GM23338 (cell line): ENCODE measurements at places on chromosomes 7 and 10.

GRCh38 chr7:30143748-30144251, 9.0 kb downstream of the MTURN start:
- no peak for DNase-seq

DNA sequence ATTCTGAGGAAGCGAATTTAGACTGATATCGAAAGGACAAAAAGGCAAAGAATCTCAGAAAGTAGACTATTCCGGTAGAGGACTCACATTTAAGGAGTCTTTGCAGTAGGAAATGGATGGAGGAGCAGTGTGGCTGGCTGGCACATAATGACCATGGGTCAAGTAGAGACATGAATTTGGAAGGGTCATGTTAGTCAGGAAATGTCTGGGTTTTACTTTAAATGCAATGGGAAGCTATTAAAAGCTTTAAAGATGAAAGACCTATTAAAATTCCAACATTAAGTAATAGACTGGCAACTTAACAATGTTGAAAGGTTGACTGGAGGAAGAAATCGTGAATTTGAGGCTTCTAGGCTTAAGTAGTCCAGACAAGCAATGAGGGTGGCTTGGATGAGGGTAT, 90.0 kb upstream of the SEMA3C start:
- no peak for DNase-seq

DNA sequence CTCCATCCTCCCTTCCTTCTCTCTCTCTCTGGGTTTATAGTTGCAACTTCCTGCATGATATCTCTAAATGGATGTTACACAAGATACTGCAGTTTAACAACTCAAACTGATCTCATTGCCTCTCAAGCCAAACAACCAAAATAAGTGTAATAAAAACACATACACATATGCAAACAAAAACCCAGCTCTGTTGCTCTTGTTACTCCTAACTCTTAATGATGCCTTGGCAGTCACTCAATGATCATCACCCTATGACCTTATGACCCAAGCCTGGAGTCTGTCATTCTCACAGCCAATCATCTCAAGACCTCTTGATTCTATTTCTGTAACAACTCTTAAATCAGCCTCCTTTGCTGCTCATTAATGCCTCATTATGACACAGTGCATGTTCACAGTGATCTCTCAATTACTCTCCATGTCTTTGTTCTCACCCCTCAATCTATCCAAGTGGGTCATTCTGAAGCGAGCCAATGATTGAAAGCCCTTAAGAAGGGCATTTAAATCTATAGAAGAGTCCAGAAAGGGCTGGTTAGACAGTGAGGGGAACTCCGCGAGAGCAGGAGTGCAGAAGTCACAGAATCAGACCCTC, 210.9 kb downstream of the INHBA start:
- no peak for DNase-seq

DNA sequence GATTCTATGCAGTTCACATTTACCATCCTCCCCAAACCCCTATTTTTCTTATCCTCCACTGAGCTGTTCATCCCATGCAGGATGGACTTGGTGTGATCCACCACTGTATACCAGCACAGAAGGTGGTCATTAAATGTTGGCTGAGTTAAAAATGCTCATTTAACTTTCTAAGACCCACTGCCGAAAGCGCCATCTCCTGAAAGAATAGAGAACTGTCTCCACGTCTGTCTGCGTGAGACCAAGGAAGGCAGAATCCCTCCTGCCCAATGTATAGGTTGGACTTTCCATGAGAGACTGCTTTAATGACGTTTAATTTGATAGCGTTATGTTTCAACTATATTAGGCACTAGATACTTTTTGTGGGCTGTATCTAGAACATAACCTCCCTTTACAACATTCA, 124.3 kb downstream of the GPAM start:
- DNase-seq, result peak; percentile 54

- no peak for DNase-seq
These were observed 202.7 kb downstream of the FAM107B start for GRCh38 chr10:14571866-14572507.

DNA sequence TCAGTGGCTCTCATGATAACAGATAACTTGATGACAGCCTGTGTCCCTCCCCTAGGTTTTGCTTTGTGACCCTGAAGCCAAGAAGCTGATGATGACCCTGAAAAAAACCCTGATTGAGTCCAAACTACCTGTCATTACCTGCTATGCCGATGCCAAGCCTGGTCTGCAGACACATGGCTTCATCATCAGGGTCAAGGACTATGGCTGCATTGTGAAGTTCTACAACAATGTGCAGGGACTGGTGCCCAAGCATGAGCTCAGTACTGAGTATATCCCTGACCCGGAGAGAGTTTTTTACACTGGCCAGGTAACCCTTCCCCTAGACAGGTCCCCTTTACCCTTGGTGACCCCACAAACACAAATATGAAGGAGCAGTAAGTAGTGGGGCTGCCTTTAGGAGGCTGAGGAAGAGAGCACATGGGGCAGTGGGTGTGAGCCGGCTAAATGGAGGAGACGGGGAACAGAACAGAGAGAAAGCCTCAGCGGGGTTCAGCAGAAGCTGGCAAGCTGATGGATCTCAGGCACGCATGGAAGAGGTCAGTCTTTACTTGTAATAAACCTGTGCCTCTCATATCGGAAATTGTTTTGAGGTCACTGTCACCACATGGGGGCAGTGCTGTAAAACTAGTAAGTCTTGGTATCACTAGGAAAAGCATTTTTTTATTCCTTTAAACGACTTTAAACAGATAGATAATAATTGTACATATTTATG, 20.2 kb downstream of the PDCD11 start:
- DNase-seq, result peak; percentile 62

DNA sequence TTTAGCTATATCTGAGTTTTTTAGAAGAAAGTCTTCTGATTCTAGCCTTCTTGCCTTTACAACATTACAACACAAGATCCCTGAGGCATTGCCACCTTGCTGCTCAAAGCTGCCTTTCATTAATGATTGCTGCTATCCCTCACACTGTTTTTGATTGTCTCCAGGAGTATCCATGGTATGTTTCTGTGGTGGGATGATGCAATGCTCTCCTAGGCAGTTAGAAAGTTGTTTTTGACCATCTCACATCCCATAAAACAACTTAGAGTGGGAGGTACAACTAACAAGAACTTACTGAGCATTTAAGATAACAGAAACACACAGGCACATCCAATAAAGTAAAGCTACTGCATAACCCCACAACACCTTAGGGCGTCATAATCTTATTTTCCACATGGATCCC, 1156.0 kb upstream of the LRRTM3 start:
- DNase-seq, result no peak

DNA sequence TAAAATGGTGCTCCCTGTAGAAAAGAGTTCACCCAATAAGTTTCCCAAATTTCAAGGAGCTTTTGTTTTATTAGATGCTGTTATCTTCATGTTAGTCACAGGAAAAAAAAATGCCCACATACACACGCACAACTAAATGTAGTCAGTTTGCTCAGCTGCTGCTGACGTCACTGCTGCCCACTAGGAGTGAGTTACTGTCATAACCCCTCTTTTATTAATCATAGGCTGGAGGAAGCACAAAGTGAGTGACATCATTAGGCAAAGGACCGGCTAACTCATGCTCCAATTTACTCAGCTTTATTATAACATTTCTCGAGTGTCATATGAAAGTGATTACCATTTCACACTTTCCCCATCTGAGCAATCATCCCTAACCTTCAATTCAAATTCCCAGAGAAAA, 6.7 kb upstream of the INHBA start:
- no peak for DNase-seq

DNA sequence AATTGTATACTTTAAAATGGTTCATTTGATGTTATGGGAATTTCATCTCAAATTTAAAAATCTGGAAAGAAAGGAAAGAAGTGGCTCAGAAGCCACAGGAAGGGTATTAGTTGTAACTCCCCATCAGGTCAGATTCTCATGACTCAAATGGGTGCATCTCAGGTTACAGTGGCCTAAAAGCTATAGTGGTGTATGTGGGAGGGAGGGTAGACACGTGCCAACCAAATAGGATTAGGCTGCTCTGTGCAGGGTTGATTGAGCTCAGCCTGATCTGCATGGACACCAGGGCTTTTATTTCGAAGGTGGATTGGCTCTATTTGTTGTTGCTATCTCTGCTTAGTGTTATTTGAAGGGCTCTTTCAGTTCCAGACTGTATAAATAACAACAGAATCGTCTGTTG, 121.5 kb upstream of the PRR15 start:
- peak; percentile 68 for DNase-seq

GRCh38 chr10:80661526-80661925, 123.8 kb downstream of the SH2D4B start:
- DNase-seq, result no peak

- no peak for DNase-seq
These were observed 8.9 kb downstream of the CALY start for GRCh38 chr10:133327651-133328357.

GRCh38 chr7:95986178-95986764, 213.9 kb downstream of the DYNC1I1 start:
- no peak for DNase-seq

DNA sequence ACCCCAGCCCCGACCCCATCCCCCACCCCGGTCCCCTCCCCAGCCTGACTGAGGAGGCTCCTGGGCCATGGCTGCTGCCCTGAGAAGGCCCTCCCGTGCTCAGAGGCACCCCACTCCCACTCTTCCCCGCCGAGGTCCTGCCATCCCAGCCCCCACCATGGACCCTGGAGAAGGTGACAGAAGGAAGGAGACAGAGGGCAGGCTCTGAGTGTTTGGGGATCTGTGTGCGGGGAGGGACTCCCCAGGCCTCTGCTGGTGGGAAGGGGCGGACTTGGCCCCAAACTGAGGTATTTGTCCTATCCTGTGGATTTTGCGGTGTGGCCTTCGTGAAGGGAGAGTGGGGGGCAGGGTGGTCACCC, 53.4 kb downstream of the PWWP2B start:
- DNase-seq, result no peak

- DNase-seq, result no peak
These were observed 25.3 kb downstream of the IKZF1 start for GRCh38 chr7:50329775-50330174.

GRCh38 chr7:107982042-107982840, 20.7 kb downstream of the LAMB1 start:
- no peak for DNase-seq

DNA sequence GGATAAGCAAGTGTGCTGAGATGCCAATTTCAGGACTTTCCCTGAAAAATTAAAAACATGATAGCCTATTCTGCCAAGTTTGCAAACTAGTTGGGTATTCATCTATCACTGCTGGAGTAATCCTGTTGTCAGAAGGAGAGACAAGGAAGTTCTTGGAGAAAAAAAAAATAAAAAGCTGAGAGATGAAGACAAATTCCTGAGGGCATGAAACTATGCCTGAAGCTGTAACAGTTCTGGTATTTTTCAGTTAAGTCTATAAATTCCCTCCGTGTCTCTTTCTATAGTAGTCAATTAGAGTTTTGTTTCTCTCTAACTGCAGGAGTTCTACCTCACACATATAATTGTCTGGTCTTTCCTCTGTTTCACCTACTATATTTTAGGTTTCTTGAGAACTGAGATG, 95.7 kb downstream of the DGKB start:
- DNase-seq, result no peak

DNA sequence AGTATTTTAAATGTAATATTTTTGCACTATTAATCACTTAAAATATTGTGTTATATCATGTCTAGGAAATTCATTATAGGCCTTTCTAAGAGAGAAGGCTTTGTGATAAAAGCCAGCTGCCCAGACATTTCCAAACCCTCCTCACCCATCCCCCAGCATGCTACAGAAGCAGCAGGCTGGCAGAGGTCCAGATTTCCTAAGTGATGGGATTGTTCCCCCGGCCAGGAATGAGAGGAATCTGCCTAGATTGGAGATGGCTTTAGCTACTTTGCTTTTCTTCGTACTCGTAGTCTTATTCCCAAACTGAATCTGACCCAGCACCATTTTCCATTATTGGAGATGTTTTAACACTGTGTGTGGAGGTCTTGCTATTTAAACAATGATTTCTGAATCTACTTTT, 29.4 kb downstream of the CDK14 start:
- peak; percentile 80 for DNase-seq

DNA sequence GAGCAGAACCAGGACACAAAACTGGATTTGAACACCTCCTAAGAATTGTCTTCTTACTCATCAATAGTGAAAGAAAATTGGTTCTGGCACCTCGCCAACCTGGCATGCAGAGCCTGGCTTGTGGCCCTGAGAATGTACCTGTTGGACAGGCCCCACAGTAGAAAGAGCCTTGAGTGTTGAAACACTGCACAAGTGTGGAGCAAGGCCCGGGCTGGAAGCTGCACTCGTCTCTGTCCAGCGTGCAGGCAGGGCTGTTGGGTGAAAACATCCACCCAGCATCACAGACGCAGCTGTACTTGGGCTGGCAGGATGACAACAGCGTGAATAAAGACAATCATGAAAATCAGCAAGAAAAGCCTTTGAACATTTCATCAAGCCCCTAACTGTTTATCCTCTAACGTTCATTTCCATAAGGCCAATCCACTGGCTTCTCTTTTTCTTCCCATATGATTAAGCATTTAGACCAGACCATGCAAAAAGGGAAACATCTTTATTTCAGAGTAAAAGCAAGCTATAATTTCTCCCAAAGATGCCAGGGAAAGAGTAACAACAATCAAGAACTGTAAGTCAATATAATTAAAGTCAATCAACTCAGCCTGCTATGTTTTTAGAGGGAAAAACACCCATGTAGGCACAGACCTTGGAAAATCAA, 15.6 kb downstream of the CUBN start:
- DNase-seq, result no peak

DNA sequence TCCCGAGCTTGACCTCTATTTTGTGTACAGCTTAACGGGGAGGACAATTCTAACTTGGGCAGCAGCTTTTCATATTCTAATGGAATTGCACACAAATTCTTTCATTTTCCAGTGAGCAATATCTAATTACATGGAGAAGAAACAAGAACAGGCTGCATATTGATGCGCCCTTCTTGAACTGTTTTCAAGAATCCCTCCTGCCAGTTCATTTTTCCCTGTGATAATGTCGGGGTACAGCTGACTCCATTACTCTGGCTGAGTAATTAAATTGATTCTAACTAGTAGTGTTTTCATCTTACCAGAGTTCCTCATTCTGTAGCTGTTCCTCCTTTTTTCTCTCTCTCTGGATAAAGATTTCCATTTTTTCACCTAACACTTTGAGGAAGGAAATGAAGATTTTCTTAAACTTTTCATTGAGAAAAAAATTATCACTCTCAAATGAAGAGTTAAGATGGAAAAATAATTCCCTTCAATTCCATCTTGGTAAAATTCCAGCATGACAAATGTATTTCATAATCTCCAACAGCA, 190.9 kb downstream of the FANK1 start:
- no peak for DNase-seq

DNA sequence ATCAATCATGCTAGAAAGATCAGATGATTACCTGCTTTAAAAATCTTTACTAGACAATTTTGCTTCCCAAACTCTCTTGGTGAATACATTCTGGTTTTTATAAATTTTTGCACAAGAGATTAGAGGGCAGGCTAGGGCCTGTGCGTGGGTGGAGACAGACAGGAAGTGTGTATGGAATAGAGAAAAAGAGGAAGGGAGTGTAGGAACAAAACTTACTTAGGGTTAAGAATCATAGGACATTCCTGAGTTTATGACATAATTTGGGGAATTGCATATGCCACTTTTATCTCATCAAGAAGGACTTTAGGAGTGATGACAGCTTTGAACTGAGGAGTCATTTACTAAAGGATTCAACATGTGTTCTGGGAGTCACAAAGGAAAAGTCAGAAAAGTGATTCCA, 31.3 kb downstream of the LAMB1 start:
- no peak for DNase-seq
